ENCODE measurements at places on chromosomes 6 and 20.

GRCh38 chr6:129508477-129509145 is 201.4 kb downstream of the ARHGAP18 start:
- no peak for DNase-seq

GRCh38 chr6:11320914-11321597 is 88.6 kb upstream of the NEDD9 start:
- no peak for DNase-seq

- DNase-seq, result no peak
Observed at GRCh38 chr20:1824834-1825233, 70.4 kb upstream of the SIRPA start.

- no peak for DNase-seq
Observed at GRCh38 chr6:33578164-33578563, 1.9 kb downstream of the BAK1 start.

DNA sequence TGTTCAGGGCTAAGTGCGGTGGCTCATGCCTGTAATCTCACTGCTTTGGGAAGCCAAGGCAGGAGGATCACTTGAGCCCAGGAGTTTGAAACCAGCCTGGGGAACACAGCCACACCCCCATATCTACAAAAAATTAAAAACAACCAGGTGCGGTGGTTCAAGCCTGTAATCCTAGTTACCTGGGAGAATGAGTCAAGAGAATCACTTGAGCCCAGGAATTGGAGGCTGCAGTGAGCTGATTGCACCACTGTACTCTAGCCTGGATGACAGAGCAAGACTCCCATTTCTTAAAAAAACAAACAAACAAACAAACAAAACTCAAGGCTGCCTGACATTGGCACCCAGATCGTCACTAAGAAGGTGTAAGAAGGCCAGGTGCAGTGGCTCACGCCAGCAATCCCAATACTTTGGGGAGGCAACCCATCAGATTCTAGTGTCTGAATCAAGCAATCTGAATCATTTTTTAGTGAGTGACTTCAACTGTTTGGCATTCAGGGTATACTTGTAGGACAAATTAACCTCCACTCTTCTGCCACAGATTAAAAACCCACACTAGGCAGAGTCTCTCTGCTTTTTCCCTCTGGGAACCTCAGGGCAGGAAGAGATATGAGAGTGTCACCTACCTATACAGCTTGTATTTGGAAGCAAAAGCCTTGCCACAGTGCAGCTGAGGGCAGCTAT is 6.1 kb downstream of the PLAGL2 start:
- DNase-seq, result no peak
